Hepatocyte (in vitro differentiated cells): ENCODE measurements at places on chromosomes 6 and 20. TPM values are rescaled to one million over a fixed set of nuclear protein-coding genes. Genes with fewer than 3 reads are reported as not detected.

GRCh38 chr6:111550953-111551352, 54.7 kb downstream of the TRAF3IP2 start:
- no peak overlapping the region for H3K4me3 ChIP-seq
- H3K27ac ChIP-seq: peak overlapping the region; percentile 90
- DNase-seq: no peak
- H3K27me3 ChIP-seq: no peaks in the 10 kb centered on the region
- no peaks in the 10 kb centered on the region for H3K36me3 ChIP-seq

Gene SLC22A16
- total RNA-seq: not detected in 2 replicates

GRCh38 chr6:5481033-5481432, 219.7 kb downstream of the FARS2 start:
- no peak overlapping the region for H3K27ac ChIP-seq
- no peak overlapping the region for H3K4me3 ChIP-seq
- no peak for DNase-seq
- H3K36me3 ChIP-seq: no peaks in the 10 kb centered on the region
- H3K27me3 ChIP-seq: no peaks in the 10 kb centered on the region

GRCh38 chr6:42260972-42261371, 43.3 kb upstream of the MRPS10 start:
- H3K36me3 ChIP-seq: no peaks in the 10 kb centered on the region
- no peak overlapping the region for H3K4me3 ChIP-seq
- H3K27me3 ChIP-seq: no peaks in the 10 kb centered on the region
